ENCODE measurements at places on chromosomes 12 and 14. TPM values are rescaled to one million over a fixed set of nuclear protein-coding genes. Genes with fewer than 3 reads are reported as not detected.

Gene PTPN21
- polyA plus RNA-seq, result 24.6 TPM

Gene KRT86
- polyA plus RNA-seq, result 0.15 TPM

Gene MYH7
- polyA plus RNA-seq, result 0.11 TPM

Gene SMCO2
- polyA plus RNA-seq, result 0.56 TPM
